ENCODE measurements at places on chromosomes 1 and 21. TPM values are rescaled to one million over a fixed set of nuclear protein-coding genes. Genes with fewer than 3 reads are reported as not detected.

- DNase-seq: no peak
These were observed 128.0 kb downstream of the PRRX1 start for GRCh38 chr1:170791941-170792340.

RHBDL2 gene
- 0.22 TPM for total RNA-seq

ZNHIT6 gene
- 26.3 TPM for total RNA-seq

DNA sequence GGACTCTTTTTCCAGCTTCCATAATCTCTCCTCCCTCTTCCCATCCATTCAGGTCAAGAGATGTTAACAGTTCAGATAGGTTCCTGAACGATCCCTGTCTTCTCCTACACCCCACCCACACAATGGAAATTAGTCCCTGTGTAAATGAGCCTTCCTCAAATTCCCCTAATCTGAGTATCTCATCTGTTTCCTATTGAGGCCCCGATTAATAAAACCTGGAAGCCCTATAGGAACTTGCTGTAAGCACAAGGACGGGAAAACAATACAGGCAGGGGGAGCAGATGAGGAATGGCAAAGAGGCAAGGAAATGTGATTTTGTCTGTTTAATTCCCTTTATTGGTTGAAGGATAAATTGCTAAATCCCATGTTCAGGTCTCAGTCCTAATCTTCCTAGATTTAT lies 7.1 kb upstream of the GPX7 start:
- DNase-seq: no peak

CD1E gene
- not detected for total RNA-seq

- DNase-seq: no peak
These were observed 6.6 kb downstream of the SCAF4 start for GRCh38 chr21:31725202-31725839.

C1orf167 gene
- total RNA-seq: 4.1 TPM

- no peak for DNase-seq
These were observed 16.8 kb upstream of the CNTN2 start for GRCh38 chr1:205026181-205026580.

DNA sequence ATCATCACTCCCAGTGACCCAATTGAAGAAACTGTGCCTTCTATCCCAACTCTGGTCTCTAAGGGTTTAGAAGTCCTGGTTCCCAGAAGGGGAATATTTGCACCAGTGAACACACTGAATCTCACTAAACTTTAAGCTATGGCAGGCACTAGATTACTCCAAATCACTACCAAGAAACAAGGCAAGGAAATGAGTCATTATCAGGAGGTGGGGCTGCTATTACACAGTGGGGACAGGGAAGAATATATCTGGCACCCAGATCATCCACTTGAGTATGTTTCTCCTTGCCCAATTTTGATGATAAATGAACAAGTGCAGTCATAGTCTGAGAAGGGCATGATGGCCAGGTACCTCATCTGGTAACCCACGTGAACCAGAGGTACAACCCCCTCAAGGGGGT lies 7.0 kb downstream of the MRPL9 start:
- no peak for DNase-seq

- peak; percentile 80 for DNase-seq
These were observed 5.7 kb downstream of the GJB3 start for GRCh38 chr1:34786521-34787325.

DNA sequence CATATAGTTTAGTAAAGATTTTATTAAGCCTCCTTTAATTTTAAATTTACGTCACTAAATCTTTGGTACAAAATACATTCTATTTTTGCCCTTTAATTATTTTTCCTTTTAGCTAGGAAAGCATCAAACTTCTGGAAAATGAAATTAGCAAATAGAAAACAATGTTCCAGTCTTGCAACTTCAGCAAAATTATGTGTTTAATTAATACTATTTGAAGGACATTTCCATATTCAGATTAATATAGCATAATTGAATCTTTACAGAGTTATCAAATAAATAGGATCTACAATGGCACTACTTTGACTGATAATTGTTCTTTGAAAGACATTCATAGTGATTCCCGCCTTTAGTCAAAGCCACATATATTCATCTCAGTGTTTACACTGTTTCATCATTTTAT lies 904.2 kb downstream of the KCNT2 start:
- DNase-seq: no peak

GRCh38 chr1:244322791-244323521 lies 128.8 kb downstream of the ADSS2 start:
- DNase-seq: no peak

- no peak for DNase-seq
These were observed 23.3 kb downstream of the OPRD1 start for GRCh38 chr1:28835237-28835650.

GRCh38 chr21:41316200-41317062 lies at the start of gene FAM3B:
FAM3B (plus strand) TSS chr21:41316801; CDS start chr21:41316880, 79 bp downstream.
- no peak for DNase-seq

- no peak for DNase-seq
These were observed 38.7 kb downstream of the ZBTB40 start for GRCh38 chr1:22490309-22490708.

- DNase-seq: no peak
These were observed 41.7 kb upstream of the ZNF326 start for GRCh38 chr1:89953131-89953626.
